ENCODE measurements at places on chromosomes 3 and 15.

- no peak for DNase-seq
Observed at GRCh38 chr15:77503764-77504163, 83.1 kb downstream of the HMG20A start.

DNA sequence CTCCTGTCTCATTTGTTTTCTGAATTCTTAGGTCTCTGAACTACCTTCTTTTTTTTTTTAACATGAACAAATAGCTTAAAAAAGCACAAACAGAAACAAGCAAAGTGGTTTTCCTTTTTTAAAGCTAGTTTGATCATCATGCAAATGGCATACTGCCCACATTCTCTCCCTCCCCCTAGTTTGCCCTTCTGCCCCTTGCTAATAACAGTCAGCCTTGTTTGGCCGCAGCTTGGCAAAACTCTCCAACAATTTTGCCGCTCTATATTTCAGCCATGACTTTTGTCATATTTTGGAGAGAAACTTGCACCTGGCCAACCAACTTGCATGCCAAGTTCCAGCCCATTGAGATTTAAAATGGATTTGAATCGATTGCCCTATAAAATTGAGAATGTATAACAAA lies 666.0 kb upstream of the NR2F2 start:
- DNase-seq = no peak

- no peak for DNase-seq
Observed at GRCh38 chr3:195133462-195133861, 137.5 kb downstream of the XXYLT1 start.

GRCh38 chr3:162041622-162042021 lies 545.0 kb downstream of the OTOL1 start:
- DNase-seq = no peak

GRCh38 chr15:67290319-67290718 lies 35.7 kb downstream of the IQCH start:
- no peak for DNase-seq

- DNase-seq = no peak
Observed at GRCh38 chr3:13709706-13710105, 160.8 kb downstream of the FBLN2 start.

GRCh38 chr15:45117308-45118130 lies 3.4 kb downstream of the DUOXA2 start:
- no peak for DNase-seq

GRCh38 chr3:27789420-27789819 lies 67.3 kb upstream of the EOMES start:
- no peak for DNase-seq

GRCh38 chr3:189338366-189338765 lies 166.6 kb downstream of the TPRG1 start:
- no peak for DNase-seq

- DNase-seq = peak; percentile 83
Observed at GRCh38 chr15:75842722-75843677, at the start of gene UBE2Q2. UBE2Q2 (plus strand) TSS chr15:75843447; CDS start chr15:75843667, 220 bp downstream.

DNA sequence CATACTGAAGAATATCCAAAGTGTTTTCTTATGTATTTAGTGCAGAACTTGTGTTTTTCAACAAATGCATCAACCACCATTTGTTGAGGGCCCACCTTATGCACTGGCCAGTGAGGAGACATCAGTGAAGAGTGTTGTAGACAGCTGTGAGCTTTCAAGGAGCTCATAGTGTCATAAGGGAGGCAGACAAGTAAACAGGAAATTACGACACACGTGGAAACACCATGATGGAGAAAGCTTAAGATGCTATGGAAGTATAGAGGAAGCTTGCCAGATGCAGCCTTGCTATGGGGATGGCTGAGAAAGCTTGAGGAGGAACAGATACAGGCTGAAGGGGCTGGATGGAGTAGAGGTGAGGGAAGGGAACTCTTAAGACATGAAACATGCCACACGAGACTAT lies 50.8 kb upstream of the PSMD6 start:
- DNase-seq = no peak

- DNase-seq = no peak
Observed at GRCh38 chr15:77111789-77112188, 40.9 kb upstream of the TSPAN3 start.

DNA sequence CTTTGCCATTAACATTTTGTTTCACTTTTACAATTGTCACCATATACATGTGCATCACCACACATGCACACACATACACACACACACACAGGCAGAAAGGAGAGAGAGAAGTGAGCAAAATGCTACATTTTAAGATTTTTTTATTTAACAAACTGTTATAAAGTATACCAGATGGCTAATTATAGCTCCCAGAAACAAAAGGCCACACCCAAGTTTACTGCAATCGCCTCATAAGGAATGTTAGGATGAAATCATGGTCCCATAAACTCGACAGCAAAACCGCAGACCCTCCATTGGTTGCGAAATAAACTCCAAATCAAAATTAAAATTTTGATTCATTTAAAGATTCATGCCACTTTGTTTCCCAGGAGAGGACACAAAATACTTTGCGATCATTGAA lies 16.1 kb upstream of the C15orf61 start:
- DNase-seq = no peak

- no peak for DNase-seq
Observed at GRCh38 chr3:115099986-115100571, 47.0 kb downstream of the ZBTB20 start.
